ENCODE measurements at places on chromosomes 2 and 18.

- no peak for DNase-seq
These were observed 187.0 kb downstream of the HAUS1 start for GRCh38 chr18:46291149-46291548.

DNA sequence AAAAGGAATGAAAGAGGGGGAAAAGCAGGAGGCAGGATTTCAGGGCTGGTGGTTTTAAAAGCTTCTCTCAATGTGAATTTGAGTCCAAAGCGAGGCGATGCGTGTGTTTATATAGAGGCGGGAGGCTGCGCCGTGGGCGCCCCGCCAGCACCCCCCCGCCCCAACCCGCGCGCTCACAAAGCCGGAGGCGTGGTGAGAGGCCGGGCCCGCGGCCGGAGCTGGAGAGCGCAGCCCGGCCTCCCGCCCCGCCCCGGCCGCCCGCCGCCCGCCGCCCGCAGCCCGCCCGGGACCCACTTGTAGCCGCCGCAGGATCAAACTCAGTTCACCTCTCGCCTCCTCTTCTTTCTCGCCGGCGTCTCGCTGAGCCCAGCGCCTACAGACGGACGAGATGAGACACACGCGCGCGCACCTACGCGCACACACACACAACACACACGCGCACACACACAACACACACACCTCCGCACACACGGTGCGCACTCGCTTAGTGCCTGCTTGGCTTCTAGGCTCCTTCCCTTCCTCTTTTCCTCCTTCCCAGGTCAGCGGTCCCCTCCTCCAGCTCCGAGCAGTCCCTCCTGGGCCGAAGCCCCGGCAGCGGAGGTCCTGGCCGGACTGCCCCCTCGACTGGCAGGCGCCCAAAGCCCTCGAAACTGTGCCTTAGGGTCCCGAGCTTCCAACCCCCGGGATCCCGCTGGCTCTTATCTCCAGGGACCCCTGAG is 1.3 kb upstream of the CYP26B1 start:
- peak; percentile 42 for DNase-seq

GRCh38 chr18:37853706-37854105 is 288.1 kb upstream of the CELF4 start:
- DNase-seq = no peak

DNA sequence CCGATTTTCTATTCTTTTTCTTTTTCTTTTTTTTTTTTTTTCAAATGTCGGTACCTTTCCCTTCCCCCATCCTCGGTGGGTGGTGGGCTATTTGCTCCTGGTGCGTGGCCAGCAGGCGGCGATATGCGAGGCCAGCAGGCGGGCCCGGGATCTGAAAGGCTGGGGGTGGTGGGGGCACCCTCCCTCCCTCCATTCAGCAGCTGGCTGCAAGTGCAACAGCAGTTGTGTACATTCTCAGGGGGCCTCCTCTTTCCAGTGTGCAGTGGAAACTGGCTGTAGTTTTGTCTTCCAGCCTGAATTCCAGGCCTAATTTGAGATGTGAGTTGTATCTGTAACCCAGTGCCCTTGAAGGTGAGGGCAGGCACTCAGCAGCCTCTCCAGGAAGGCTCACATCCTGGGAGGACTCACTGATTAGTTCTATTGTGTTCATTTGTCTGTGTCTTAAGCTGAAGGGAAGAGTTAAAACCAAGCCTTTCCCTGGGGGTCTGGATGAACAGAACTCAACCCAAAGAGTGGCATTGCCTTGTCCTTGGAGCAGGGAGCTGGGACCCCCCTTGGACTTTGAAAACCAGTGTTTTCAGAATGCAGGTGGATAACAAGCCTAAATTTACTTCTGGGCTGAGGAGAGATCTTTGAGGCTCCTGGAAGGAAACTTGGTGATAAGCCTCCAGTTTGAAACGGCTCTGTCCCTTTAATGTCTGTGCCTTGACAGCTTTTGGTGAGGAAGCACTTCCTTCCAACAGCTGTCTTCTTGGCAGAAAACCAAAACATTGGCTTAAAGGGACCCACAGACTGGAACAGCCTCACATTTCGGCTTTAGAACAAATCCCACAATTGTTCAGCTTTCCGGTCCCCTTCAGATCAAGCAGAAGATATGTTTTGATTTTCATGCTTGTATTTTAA is 3.3 kb downstream of the MYCN start:
- DNase-seq = peak; percentile 61

- DNase-seq = no peak
These were observed 167.7 kb downstream of the PLCL1 start for GRCh38 chr2:197972061-197972460.

DNA sequence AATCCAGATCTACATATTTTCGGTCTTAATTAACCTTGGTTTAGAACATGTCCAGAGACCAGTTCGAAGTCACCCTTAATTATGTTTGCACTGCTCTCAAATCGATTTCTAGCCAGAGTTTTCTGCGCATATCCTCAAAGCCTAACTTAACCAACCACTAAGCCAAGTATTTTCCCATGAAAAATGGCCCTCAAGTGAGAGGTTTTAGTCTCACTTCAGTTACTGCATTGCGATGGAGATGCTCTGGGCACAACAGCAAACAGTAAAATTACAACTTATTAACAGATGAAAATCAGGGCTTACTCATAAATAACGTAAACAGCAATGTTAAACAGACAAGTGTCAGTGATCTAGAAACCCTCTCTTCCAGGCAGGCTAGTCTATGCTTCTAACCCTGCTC is 4.5 kb downstream of the RTN4 start:
- no peak for DNase-seq

DNA sequence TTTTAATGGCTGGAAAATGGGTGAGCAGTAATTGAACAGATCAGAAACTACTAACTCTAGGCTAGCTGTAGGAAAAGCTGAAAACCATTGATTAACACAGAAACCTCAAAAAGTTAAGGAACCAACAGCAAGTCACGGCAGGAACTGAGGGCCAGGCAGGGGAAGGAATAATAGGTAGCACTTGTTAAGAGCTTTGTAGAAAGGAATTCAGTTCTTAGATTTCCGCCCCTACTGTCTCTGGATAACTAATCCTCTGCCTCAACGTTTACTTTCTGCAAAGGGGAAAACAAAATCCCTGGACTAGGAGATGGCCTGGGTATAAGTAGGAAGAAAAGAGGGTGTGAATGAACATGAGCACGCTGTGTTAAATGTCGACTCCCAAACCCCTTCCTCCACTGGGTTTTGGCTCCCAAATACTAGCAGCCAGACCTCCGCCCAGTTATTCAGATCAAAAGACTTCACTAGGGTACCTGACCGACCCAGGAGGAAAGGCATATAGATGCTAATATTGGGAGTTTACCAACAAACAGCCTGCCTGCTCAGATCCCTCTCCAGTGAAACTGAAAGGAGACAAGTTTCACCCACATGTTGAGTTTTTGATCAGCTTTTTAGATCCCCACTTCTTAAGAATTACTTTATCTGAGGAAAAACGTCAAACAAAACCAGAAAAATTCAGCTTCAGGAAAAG is 12.4 kb downstream of the SMAD2 start:
- no peak for DNase-seq

GRCh38 chr2:119218478-119219064 is 5.1 kb upstream of the STEAP3 start:
- peak; percentile 75 for DNase-seq

DNA sequence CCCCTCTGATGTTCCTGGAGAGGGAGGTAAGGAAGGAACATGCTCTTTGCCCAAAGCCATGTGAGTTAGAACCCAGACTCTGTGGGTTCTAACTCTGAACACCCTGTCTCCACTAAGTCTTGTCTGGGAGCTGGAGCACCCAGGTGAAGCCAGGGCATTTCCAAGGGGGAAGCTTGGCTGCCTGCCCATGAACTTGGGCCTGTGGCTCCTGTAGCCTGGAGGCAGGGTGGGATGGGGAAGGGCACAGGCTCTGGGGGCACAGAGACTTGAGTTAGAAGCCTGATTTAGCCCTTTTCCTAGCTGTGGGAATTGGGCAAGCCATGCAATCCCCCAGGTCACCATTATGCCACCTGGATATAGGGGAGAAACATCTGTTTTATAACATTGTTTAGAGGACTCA is 65.2 kb downstream of the LBH start:
- no peak for DNase-seq

DNA sequence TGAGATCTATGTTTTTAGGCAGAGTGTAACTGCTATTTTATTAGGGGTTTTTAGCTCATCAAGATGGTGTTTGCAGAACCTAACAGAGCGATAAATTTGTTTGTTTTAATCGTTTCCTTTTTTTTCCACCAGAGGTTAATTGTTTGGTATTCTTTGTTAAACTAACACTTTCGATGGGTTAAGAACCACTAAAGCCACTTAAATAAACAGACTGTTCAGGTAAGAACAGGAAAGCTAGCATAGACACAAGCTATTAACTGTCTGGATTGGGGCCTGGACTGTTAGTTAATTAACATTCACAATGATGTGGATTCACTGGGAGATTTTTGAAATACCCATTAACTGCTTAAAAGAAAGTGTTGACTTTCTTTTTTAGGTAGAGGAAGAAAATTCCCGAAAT is 209.0 kb upstream of the COPS8 start:
- peak; percentile 93 for DNase-seq

- DNase-seq = no peak
These were observed 78.3 kb downstream of the HDAC4 start for GRCh38 chr2:239322416-239323086.
